ENCODE measurements at places on chromosomes 2 and 18.

- DNase-seq: no peak
Measured at GRCh38 chr18:77123320-77124231, 9.0 kb downstream of the MBP start.

DNA sequence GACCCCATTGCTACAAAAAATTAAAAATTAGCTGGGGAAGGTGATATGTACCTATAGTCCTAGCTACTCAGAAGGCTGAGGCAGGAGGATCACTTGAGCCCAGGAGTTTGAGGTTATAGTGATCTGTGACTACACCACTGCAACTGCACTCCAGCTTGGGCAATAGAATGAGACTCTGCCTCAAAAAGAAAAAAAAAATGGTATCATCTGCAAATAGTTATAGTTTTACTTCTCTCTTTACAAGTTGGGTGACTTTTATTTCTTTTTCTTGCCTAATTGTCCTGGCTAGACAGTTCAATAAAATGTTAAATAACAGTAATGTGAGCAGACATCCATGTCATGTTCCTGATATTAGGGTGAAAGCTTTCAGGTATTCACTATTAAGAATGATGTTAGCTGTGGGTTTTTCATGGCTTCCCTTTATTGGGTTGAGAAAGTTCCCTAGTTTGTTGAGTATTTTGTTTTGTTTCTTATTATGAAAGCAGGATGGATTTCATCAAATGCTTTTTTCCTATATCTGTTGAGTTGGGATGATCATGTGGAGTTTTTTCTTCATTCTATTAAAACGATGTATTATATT lies 24.9 kb upstream of the ACOXL start:
- no peak for DNase-seq

- no peak for DNase-seq
Measured at GRCh38 chr2:50018292-50018691, 864.0 kb upstream of the FSHR start.

DNA sequence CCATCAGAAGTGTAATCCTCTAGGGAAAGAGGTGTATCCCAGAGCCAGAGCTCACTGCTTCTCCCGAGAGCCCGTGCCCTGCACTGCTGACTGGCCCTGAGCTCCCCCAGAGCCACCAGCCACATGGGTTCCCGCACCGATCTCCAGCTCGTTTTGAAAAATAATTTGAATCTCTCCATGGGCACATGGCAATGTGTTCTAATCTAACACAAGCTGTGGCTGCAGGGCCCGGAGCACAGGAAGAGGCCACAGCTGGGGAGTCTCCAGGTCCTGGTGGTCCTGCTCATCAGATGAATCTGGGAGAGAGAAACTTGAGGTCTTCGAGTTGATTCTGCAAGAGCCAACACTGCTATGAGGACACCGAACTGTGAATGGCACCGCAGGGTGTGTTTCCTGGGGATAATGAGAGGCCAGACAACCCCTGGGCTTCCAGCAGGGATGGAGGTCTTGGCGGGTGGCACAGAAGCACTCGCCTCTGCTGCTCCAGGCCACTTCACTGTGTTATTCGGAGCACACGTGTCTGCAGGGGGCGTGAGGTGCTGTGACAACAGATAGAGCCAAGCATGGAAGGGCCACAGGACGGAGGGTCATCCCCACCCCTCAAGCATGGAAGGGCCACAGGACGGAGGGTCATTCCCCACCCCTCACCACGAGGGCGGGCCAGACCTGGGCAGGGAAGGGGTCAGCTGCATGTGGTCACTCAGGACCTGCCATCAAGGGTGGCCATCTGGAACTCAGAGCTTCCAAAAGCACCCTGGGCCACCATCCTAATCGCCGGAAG lies 196.8 kb downstream of the NDUFA10 start:
- no peak for DNase-seq

GRCh38 chr2:197128897-197129296 lies 181.7 kb downstream of the ANKRD44 start:
- no peak for DNase-seq

- no peak for DNase-seq
Measured at GRCh38 chr2:201821080-201821479, 14.7 kb downstream of the CDK15 start.

- DNase-seq: peak; percentile 48
Measured at GRCh38 chr2:230170532-230170931, 49.3 kb downstream of the SP110 start.

GRCh38 chr2:97715951-97716694 lies 2.7 kb downstream of the ZAP70 start:
- DNase-seq: no peak

- DNase-seq: peak; percentile 39
Measured at GRCh38 chr2:195658541-195658890, 1.5 kb downstream of the SLC39A10 start.

GRCh38 chr2:42337356-42337820 lies 23.6 kb downstream of the COX7A2L start:
- DNase-seq: no peak

DNA sequence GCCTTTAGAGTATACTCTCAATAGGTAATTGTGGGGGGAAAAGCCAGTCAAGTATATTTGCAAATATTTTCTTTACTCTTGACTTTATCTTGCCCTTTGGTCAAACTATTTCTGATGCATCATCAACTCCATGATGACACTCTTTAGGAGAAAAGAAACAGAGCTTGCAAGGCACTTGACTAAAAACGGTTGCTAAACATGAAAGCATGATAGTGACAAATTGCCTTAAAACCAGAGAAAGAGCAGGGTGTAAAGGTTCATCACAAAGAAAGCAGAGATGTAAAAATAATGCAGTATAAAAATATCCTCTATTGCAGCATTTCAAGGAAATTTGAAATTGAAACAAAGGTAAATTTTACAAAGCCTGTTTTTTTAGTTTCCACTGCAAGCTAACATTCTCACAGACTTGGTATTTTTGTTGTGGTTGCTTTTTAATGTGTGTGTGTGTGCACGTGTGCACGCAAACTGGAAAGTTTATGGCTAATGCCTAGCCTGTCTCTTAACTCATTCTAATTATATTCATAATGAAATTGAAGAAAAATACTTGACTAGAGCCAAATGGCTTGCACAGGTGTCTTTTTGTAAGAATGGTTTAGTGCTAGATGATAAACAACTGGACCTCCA lies 503.6 kb downstream of the ARHGAP15 start:
- DNase-seq: no peak

DNA sequence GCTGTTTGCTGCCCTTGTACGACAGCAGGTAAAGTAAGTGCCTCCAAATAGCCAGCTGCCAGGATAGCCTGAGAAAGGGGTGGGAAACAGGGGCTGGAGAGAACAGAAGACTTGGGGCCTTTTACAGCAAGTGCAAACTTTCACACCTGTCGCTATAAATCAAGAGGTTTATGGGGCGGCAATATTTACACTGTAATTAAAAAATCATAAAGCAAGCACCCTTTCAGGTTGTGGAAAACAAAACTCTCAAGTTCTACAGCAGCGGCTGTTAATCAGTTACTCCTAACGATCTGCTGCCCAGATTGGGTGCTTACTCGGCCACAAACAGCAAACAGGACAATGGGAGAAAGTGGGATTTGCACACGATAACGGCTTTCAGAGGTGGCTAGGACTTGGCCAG lies 359.5 kb upstream of the ETAA1 start:
- DNase-seq: no peak

- no peak for DNase-seq
Measured at GRCh38 chr2:54735636-54736035, 12.2 kb downstream of the EML6 start.

GRCh38 chr2:7020468-7020867 lies 103.3 kb downstream of the RNF144A start:
- DNase-seq: no peak

DNA sequence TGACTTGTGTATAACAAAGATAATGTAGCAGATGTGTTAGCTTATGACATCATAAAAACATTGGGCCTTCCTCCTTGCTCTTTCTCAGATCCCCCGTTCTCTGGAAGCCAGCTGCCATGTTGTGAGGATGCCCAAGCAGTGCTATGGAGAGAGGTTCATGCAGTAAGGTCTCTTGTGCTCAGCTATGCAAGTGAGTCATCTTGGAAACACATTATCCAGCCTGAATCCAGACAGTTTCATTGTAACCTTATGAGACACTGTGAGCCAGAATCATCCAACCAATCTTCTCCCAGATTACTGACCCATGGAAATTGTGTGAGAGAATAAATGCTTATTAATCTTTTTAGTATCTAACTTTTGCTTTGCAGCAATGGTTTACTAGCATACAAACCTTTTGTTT lies 60.8 kb downstream of the ST6GAL2 start:
- DNase-seq: no peak

- no peak for DNase-seq
Measured at GRCh38 chr2:74267068-74267467, 68.7 kb downstream of the MTHFD2 start.

Measured in AML-193 (cell line).